WTC11 (cell line): ENCODE measurements at places on chromosomes 1 and 21. TPM values are rescaled to one million over a fixed set of nuclear protein-coding genes. Genes with fewer than 3 reads are reported as not detected.

GRCh38 chr1:22795366-22795714, 84.7 kb downstream of the EPHB2 start:
- H3K4me1 ChIP-seq, result peaks cover 29% of the 10 kb centered on the region
- no peak for DNase-seq
- no peaks in the 10 kb centered on the region for H3K36me3 ChIP-seq
- H3K27me3 ChIP-seq, result no peaks in the 10 kb centered on the region; the same call in 1 of the 2 replicates

- H3K27me3 ChIP-seq, result no peaks in the 10 kb centered on the region; the same call in 1 of the 2 replicates
- no peak overlapping the region for H3K27ac ChIP-seq
- H3K36me3 ChIP-seq, result no peaks in the 10 kb centered on the region
- DNase-seq, result no peak
- no peaks in the 10 kb centered on the region for H3K4me1 ChIP-seq
- no peak overlapping the region for H3K4me3 ChIP-seq
These were observed 7.2 kb downstream of the FPGT start for GRCh38 chr1:74205266-74205665.

GRCh38 chr1:202603435-202603834, 106.8 kb downstream of the SYT2 start:
- H3K4me3 ChIP-seq, result no peak overlapping the region
- DNase-seq, result no peak
- H3K27ac ChIP-seq, result no peak overlapping the region
- no peaks in the 10 kb centered on the region for H3K36me3 ChIP-seq
- H3K4me1 ChIP-seq, result 0 out of 2 replicates have a peak, but pooled peaks cover 3% of the 10 kb centered on the region

DNA sequence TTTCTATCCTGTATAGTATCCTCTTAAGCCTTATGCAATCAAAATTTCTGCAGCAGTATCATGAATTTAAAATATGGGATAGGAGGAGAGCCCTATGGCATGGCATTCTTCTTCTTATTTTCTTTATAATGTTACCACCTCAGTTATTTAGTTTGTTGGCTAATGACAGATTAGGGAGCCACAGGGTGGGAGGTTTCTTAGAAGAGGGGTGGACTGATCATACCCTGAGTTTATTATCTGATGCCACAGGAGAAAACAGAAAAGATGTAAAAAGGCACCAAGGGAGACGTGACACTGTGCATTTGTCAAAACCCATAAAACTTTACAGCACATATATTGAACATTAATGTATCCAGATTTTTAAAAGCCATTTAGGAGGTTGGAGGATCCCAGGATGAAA, 66.9 kb downstream of the LRRC8D start:
- H3K27me3 ChIP-seq, result no peaks in the 10 kb centered on the region
- no peaks in the 10 kb centered on the region for H3K36me3 ChIP-seq
- no peak overlapping the region for H3K4me3 ChIP-seq
- H3K4me1 ChIP-seq, result peaks cover 46% of the 10 kb centered on the region
- no peak for DNase-seq

Gene SLC50A1
- total RNA-seq, result 39.0 to 47.8 TPM (median 46.0 TPM) in 3 replicates
